Activated T-helper 9 cell treated with anti-CD3 and anti-CD28 coated beads, Interleukin-2, amount 50 U/mL, for 16 hours (primary cell): ENCODE measurements at places on chromosomes 13 and 19.

DNA sequence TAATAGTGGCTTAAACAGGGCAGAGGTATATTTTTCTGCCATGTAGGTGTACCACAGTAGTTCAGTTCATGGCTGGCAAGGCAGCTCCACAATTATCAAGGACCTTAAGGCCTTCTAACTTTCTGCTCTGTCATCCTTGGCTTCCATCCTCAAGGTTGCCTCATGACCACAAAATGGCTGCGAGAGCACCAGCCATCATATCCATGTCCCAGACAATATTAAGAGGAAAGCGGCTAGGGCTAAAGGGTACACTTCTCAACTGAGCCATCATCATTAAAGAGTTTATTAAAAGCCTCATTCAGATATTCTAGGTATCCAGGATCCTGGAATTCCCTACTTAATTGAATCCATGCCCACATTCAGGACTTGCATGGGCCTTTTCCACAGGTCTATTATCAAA, 62.7 kb upstream of the MRI1 start:
- DNase-seq, result no peak

DNA sequence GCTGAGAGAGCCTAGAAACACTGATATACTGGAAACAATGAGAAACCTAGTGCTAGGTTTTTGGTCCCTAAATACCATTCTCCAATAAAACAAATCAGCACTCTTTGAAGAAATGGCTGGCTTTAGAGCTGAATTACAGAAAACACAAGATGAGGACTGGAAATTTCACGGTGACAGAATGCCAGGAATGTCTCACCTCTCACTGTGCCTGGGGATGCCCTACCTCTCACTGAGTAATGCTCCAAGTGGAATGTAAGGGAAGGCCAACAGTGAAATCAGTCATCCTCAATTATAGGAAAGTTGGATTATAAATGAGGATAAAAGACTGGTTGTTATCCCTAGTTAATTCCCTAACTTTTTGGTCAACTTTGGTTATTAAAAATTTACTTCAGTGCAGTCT, 259.0 kb downstream of the NALCN start:
- DNase-seq, result no peak

- no peak for DNase-seq
These were observed 928 bp upstream of the PNPLA6 start for GRCh38 chr19:7534531-7535046.

- DNase-seq, result no peak
These were observed 259.5 kb downstream of the COL4A1 start for GRCh38 chr13:110047496-110047895.

DNA sequence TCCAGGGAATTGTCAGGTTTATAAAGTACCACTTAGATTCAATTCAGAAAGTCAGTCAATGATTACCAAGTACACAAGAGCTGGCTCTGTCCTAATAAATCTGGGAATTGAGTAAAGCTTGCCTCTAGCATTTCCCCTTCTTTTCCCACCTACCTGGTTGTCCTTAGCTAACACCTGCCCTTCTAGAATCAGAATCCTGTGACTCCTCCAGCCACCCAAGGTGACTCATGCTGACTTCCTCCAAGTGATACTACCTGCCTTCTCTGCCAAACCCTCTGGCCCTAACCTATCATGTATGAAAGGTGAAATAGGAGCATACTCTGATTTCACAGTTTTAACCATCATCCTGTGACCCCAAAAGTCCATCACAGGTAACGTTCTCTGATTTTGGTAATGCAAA, 151.2 kb downstream of the DIAPH3 start:
- no peak for DNase-seq

DNA sequence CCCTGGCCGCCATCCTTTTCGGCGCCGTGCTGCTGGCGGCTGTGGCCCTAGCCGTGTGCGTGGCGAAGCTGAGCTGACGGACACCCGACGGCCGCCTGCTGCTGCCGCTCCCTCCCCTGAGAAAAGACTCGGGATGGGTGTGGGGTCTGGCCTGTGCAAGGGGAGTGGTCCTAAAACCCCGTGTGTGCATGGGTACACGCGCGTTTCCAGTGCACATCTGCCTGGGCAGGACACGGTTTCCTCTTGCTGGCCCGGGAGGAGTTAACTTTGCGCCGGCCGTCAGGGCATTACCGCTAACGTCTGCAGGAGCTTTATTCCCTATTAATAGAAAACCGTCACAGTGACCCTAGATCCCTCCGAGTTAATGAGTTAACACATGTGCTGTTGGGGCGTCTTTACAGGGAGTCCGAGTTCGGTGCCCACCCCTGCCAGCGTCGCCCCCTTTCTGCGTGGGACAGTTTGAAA, 1.3 kb downstream of the RGS9BP start:
- DNase-seq, result no peak
